ENCODE measurements at places on chromosomes 3 and 15.

DNA sequence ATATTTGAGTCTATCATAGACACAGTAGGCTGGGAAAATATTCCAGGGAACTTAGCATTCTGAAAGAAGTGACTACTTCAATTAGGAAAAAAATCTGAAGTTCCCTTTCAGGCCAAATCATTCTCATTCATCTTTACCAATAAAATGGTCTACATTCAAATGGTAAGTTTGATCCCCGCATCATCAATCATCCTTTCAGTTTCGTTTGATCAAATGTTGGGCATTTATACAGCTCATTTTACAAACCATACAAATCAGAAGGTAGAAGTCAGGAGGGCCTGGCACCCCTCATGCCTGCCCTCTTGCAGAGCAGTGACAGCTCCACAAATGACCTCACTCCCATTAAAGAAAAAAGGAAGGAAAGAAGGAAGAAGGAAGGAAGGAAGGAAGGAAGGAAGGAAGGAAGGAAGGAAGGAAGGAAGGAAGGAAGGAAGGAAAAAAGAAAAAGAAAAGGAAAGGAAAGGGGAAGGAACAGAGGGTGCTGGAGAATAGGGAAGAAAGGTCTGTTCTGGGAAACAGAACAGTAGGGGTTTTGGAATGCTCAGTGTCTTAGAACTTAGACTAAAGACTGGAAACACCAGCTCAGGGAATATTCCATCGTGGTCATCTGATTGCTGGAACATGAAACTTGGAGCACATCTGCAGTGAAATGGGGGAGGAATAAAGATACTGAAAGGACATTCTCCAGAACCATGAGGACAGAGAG lies 86.1 kb downstream of the XXYLT1 start:
- no peak for DNase-seq

- DNase-seq: no peak
These were observed 85.4 kb downstream of the TNIK start for GRCh38 chr3:171374661-171375285.

DNA sequence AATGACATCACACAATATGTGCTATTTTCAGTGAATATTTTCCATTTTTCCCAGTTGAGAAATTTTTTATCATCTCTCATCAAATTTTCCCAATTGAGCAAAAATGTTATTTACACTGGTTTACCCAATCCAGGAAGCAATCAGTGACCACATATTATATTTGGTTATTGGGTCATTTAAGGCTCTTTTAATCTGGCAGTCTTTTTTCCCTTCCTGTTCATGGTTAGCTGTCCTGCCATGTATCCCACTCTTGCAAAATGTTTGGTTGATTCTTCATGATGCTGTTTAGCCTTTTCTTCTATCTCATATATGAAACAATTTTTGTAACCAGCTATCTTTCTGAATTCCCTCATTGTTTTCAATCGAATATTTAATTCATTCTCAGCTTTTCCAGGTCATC lies 626.0 kb downstream of the RBMS3 start:
- DNase-seq: no peak

DNA sequence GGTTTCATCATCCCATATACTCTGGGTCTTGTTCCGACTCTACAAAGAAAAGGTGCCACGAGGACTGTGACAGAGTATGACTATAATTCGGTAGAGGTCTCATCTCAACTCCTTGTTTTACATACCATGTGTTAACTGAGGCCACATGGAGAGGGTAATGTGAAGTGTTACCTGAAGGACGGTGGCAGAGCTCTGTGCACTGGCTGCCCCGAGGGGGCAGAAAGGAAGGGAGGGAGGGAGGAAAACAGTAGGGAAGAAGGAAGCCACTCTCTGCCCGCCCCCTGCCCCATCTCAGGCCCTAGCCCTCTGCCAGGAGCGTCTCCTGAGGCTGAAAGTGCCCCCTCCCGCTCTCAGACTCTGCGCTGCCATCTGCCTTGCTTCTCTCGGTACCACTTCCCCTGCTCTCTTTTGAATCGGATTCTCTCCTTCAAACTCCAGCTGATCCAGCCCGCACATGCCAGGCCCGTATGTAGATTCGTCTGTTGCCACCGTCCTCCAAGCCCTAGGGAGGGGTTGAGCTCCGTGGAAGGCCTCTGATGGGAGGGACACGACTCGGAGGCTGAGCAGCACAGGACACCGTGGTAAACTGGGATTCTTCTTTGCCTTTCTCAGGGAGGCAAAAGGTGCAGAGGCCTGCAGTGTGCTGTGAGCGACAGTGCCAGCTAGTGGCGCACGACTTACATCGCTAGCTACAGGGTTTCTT lies 70.5 kb upstream of the ATP10A start:
- peak; percentile 44 for DNase-seq

DNA sequence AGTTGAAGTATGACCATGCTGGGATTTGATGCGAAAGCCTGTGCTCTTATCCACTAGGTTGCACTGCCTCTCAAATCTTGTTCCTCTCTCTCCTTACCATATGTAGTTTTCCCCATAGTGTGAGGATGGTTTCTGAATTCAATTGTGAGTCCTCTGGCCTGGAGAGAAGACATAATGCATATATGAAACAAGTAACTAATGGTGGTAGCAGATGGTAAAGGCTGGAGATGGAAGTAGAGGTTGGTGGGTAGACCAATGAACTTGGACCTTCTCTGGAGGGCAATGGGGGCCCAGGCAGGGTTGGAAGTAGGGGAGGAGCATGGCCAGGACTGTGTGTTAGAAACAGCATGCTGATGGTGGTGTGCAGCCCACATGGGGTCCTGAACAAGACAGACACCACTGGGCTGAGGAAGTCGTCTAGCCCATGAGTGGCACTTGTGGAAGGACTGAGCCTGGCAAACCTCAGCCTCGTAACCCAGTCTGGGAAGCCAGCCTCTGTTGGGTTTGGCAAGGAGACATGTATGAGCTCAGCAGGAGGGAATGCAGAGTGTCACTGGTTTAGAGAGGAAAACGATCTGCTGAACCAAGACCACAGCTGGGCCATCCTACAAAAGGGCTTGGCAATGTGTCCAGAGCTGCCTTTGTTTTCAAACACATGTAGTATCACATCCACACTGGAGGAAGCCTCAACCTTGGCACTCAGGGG lies 18.5 kb upstream of the LMCD1 start:
- no peak for DNase-seq

DNA sequence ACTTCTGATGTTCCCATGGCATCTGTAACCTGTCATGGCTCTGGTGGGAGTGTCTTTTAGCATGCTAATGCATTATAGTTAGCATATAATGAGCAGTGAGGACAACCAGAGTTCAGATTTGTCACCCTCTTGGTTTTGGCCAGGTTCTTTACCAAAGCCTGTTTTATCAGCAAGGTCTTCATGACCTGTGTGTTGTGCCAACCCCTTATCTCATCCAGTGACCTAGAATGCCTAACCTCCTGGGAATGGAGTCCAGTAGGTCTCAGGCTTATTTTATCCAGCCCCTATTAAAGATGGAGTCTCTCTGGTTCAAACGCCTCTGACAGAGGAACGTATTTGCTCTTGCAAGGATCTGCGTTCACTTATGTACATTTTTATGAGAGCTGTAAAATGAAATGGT lies 60.3 kb upstream of the UTS2B start:
- DNase-seq: no peak

DNA sequence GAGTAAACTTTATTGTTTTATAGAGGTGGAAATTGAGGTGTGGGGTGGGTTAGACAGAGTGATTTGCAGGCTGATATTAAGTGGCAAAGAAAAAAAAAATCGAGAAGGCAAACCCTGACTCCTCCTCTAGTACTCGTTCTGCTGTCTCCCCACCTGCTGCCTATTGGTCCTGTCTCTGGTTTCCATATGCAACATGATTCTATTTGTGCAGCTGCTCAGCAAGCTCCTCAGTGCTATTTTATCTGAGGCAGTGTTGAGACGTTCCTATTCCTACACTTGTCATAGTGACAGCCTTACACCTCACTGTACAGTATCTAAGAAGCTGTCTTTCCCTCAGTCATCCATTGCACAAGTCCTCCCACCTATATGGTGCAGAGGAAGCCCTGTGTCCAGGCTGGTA lies 45.1 kb downstream of the RSL24D1 start:
- DNase-seq: no peak

DNA sequence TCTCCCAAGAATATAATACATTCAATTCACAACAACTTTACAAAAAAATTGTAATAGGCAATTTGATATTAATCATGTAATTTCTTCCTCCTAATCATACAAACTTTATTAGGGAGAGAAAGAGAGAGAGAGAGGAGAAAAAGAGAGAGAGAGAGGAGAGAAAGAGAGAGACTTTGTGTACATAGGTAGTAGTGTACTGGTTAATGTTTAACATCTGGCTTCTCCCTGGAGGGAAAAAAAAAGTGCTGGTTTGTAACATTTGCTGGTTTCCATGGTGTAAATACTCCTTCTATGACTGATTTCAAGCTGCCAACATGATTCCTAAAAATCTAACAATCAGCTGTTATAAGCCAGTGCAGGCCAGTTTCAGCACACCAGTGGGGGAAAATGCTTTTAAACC lies 98.0 kb upstream of the ARHGEF26 start:
- no peak for DNase-seq

DNA sequence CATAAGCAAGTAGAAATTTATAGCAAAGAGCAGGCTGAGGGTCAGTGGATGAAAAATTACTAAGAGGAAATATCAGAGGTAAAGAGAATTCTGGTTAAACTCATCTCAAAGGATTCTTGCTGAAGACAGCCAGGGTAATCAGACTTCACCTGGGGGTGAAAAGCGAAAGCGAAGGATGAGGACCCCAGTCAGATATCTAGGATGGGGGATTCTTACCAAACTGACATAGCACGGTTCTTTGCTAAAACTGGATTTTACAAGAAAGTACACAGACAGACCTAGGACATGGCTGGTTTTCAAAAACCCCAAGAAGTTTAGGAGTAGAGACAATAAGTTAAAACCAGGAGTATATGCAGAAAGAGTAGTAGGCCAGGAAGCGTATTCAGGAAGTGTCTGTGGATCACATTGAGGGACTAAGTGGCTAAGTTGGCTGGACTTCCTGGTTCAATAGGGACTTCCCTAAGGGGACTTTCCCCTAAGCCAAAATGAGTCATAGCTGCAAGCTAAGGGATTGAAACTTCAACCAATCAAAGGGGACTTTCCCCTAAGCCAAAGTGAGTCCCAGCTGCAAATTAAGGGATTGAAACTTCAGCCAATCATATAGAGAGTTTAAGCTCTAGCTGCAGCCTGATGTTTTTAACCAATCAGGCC lies 2.4 kb upstream of the CFAP91 start:
- DNase-seq: no peak

DNA sequence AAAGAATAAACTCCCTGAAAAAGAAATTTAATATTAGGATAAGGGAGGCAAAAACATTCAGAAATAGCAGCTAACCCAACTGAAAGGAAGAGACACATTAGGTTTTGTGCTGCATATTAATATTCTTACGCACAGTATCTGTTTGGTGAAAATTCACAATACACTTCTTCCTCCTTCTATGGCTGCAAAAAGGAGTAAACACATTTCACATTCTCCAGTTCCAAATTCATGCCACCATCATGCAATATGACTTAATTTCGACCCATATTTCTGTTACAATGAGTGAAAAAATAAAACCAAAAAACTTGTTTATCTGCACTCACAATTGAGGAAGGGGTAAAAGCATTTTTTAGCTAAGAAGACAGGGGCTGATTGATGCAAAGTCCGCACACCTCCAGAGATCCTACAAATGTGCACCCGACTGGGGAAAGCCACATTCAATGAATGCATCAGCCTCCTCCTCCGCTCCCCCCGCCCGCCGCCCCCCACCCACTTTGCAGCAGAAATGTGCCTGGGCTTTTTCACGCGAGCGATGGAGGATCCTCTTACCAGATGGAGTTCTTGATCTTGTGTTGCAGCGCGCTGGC lies 1.0 kb downstream of the RFX7 start:
- no peak for DNase-seq

DNA sequence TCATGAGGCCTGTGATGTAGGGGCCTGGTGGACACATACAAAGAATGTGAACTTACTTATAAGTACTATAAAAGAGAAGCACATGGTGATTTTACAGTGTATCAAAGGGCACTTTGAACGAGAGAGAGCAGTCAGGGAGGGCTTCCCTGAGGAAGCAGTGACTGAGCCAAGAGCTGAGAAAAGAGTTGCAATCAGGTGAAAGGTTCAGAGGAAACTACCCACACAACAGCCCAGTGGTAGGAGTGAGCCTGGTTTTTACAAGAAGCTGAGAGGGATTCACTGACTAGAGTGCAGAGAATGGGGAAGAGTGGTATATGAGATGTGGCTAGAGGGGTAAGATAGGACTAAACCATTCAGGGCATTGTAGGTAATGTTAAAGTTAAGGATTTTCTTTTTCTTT lies 57.1 kb downstream of the CALML4 start:
- DNase-seq: no peak

DNA sequence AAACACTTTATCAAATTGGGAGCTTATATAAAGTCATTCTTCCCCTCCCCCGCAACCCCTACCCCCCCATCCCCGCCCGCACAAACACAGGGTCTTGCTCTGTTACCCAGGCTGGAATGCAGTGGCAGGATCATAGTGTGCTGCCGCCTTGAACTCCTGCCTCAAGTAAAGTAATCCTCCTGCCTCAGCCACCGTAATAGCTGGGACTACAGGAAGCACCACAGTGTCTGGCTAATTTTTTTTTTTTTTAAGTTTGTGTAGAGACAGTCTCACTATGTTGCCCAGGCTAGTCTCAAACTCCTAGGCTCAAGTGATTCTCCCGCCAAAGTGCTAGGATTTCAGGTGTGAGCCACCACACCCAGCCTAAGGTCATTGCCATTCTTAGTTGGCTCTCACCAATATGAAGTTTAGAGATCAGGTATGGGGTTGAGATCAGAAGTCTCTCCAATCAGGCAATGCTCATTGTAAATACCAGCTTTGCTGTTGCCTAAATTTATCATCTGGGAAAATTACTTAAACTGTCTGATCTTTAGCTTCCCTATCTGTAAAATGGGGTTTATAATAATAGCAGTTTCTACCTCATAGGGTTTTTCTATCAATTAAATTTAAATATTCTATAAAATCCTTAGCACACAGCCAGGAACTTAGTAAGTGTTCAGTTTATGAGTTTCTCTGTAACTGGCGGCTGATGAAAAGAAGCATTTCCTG lies 60.3 kb downstream of the TGFBR2 start:
- no peak for DNase-seq

DNA sequence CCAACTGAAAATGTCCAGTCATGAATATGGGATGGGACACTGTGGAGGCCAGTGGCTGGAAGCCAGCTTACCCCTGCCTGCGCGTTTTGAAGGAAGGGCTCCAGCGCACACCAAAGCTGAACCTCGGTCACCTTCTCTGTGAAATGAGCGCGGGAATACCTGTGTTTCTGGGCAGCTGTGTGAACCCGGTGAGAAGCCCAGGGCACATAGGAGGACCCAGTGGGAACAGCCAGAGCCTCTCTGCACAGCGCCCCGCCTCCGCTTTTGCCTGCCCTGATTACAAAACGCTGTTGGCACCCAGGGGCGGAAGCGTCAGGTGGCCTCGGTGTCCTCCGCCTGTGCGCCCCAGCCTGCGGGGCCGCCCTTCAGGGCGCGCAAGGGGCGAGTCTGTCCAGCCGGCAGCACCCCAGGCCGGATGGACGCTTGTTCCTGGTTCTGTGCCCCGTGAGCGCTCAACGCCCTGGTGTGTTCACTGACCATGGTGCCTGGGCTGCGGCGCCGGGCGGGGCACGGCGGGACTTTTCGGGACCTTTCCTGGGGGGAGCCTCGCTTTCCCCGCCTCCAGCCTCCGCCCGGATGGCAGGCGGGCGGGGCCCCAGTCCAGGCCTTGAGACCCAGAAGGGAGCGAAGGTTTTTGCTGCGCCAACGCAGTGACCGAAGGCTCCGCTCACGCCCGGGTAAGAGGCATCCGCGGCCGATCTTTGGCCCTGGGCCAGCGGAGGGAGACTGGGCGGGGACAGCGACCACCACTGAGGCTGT lies at the start of gene SQOR:
SQOR (plus strand) TSS at position 598 of the 759 bp plus-strand sequence. CDS start 23,895 bp downstream, outside the sequence.
- DNase-seq: no peak
